ENCODE measurements at places on chromosomes 16 and 17.

GRCh38 chr16:3202903-3203539 lies 15.0 kb downstream of the OR1F1 start:
- DNase-seq = no peak

DNA sequence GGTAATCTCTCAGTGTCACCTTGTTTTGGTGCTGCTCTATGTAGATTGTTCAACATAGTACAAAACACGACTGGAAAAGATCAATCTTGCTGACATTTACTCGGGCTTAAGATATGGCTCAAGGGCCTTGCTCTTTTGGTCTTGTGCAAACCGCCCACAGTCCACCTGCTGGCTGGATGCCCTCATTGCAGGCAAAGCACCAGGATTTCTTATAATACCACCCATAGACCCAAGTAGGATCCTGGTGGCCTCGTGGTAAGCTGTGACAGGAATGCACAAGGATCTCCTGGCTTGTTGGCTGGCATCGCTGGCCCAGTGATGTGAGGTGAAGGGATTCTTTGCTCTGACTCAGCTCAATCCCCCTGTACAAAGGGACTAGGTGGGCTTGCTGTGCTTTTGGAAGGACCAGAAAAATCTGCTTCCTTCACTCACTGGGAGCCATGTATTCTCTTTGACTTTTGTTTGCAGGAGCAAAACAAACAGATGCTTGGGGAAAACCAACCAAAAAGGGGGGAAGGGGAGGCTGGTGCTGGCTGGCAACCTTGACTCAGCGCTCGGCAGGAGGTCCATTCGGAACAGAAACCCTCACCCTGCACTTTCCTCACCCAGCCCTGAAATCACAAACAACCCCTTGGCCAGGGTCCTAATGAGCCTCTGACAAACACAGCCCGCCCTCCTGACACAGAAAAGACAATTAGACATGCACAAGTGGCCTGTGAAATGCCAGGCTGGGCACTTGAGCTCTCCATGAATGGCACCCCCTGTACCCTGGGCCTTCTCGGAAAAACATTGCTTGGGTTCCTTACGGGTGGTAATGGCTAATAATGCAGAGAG lies 36.6 kb upstream of the MED9 start:
- DNase-seq = peak; percentile 59

DNA sequence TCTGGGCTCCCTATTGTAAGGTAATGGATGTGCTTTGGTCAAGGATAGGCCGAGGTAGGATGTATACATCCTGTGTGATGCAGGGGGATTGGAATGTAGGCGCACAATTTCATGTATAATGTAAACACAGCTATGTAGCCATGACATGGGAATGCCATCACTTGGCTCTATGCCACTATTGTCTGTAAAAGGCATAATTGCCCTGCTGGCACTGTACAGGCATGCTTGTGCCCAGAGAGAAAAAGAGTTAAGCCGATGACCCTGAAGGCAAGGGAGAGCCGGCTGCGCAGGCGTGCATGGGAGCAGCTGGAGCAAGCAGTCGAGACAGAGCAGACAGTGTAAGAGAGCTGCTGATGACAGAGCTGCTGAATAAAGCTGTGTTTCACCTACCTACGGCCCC lies 212.5 kb upstream of the CPHXL start:
- no peak for DNase-seq

- DNase-seq = no peak
These were observed 33.0 kb downstream of the FOXK2 start for GRCh38 chr17:82552580-82552979.

GRCh38 chr16:65739518-65739917 lies 617.7 kb upstream of the CDH11 start:
- DNase-seq = no peak

- no peak for DNase-seq
These were observed 817 bp downstream of the ITGB4 start for GRCh38 chr17:75722076-75722475.

DNA sequence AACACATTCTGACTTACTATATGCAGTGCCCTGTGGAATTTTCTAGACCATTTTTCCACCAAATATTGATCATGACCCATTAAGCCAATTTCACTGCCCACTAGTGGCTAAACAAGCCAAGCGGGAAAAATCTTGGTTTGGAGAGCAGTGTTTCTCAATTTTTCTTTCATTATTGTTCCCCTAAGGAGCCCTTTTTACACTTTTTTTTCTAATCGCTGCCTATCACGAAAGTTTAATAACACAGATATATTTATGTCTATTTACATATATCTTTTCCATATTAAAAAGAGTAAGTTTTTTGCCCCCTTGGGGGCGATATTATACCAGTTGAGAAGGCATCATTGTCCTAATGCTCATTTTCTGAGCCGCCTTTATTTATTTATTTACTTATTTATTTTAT lies 10.8 kb upstream of the TLCD3B start:
- peak; percentile 27 for DNase-seq

GRCh38 chr17:43611230-43611969 lies 50.3 kb downstream of the MEOX1 start:
- DNase-seq = no peak

- no peak for DNase-seq
These were observed 249.0 kb downstream of the BCAS3 start for GRCh38 chr17:60926466-60927183.

GRCh38 chr17:21458054-21458453 lies 81.9 kb downstream of the KCNJ12 start:
- no peak for DNase-seq

GRCh38 chr16:1277617-1278282 lies 21.9 kb downstream of the TPSD1 start:
- no peak for DNase-seq

DNA sequence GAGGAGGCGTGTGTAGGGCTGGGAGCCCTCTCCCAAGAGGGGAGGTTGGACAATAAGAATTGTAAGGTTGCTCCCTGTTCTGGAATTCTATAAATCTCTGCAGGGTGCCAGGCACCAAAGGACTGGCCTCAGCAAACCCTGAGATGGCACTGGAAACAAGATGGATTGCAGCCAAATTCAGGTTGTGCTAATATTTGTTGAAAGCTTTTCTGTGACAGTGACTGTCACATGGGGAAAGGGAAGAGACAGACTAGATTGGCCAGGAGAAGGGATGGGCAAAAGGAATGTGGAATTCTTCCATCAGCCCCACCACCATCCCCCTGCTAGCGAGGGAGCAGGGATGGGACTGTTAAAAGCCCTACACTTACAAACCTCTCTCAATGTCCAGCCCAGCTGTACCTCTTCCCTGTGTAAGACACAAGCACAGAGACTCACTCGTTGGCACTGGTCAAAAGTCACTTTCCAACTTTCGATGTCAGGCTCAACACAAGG lies 62.4 kb downstream of the SOX9 start:
- no peak for DNase-seq

GRCh38 chr17:40522250-40522960 lies 21.0 kb upstream of the TNS4 start:
- DNase-seq = no peak

DNA sequence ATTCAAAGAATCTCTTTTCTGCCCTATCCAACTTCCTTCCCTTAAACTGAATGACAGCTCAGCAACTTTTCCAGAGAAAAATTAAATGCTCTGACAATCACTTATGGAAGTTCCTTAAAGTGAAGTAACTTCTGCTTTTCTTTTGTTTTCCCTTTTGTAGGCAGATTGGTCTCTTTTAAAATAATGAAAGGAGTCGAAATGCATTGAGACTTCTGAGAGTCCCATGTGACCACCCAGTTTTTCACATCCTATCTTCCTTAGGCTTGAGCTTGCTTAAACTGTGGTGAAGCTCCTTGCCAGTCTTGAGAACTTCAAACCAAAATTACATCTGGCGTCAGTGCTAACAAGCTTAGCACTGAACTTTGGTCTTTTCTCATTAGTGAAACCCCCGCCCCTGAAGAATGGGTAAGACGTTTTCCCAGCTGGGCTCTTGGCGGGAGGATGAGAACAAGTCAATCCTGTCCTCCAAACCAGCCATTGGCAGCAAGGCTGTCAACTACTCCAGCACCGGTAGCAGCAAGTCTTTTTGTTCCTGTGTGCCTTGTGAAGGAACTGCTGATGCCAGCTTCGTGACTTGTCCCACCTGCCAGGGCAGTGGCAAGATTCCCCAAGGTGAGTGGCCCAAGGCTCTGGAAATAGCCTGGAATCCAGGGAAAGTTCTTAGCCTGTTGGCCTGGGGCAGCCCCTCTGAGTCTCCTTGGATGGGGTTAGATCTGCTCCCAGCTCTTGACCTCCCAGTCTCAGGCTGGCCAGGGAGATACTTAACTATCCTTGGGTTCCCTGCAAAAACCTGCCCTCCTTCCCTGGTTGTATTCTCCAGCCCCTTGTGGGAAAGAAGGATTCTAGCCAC lies 1.2 kb downstream of the TMEM106A start:
- DNase-seq = no peak

DNA sequence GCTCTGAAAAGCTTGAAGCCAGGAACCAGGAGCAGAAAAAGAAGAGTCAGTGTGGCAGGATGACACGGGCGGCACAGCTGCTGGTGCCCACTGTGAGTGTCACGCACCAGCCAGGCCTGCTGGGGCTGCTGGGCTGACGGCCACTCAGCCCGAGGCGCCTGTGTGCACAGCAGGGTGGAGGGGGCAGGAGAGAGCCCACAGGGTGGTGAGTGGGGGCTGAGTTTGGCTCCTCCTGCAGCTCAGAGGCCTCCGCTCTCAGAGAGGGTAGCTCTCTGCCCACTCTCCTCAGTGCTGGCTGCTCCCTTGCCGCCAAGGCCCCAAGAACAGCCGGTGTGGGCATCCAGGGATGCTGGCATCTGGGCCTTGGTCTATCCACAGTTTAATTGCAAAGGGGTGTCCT lies 59.6 kb downstream of the GSG1L start:
- no peak for DNase-seq

GRCh38 chr17:34672176-34672785 lies 92.9 kb downstream of the TMEM132E start:
- DNase-seq = no peak

GRCh38 chr16:24203675-24204074 lies 52.5 kb upstream of the CACNG3 start:
- DNase-seq = no peak

DNA sequence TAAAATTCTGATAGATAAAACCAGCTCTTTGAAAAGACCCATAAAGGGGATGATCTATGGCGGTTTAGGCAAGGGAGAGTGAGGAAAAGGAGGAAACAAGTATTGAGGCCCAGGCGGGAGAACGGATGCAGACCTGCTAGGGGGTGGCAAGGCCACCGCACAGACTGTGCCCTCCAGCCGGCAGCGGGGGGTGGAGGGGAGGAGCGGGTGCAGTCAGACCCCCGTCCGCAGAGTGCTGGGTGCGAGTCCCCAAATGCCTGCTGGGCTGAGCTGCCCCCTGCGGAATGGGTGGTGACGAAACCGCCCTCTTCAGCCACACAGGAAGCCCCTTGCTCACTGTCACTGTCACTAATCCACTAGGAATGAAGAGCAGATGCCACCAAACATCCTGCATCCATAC lies 46.0 kb downstream of the LMF1 start:
- no peak for DNase-seq

GRCh38 chr17:82447876-82448275 lies 2.7 kb downstream of the CYBC1 start:
- no peak for DNase-seq

DNA sequence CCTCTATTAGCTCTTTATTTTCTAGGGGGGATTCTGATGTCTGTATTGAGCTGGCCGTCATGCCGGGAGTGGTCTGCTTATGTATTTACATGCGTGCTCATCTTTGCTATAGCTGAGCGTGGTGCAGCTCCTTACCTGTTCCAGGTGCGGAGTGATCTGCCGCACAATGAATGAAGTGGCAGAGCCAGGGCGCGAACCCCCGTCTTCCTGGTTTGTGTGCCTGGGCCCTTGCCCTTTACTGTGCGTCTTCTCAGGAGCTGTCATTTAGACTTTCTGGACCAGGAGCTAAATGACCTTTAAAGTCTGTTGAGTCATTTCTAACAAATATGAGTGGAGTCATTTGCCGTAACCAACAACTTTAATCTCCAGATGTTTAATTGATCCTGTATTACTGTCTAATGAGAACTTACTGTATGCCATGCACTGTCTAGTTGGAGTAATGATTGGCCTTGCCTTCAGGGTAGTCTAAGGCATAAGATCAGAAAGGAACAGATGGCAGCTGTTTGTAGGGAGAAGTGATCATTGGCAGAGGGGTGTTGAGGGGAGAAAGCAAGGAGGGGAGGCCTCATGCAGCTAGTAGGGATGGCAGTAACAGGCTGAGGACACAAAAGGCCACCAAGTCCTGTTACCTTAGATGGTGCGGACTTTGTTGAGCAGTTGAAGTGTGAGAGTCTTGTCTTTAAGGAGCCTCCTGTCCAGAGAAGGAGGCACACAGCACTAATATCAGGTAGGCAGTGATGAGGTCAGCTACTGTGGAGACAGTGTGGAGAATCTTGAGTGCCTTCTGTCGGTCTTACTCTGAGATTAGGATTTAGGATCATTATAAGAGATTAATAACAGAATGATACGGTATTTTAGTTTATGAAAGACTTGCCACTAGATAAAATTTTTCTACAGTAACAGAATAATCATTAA lies 53.9 kb downstream of the USP10 start:
- DNase-seq = no peak

GRCh38 chr17:67718325-67718941 lies 697 bp downstream of the NOL11 start:
- DNase-seq = no peak

- no peak for DNase-seq
These were observed 47.6 kb downstream of the GOSR1 start for GRCh38 chr17:30524847-30525246.

- DNase-seq = no peak
These were observed 4.5 kb upstream of the SLC5A11 start for GRCh38 chr16:24841291-24841690.

- no peak for DNase-seq
These were observed 127.9 kb upstream of the CPHXL start for GRCh38 chr16:75854152-75854551.

GRCh38 chr17:55155856-55156560 lies 108.8 kb upstream of the HLF start:
- DNase-seq = no peak

DNA sequence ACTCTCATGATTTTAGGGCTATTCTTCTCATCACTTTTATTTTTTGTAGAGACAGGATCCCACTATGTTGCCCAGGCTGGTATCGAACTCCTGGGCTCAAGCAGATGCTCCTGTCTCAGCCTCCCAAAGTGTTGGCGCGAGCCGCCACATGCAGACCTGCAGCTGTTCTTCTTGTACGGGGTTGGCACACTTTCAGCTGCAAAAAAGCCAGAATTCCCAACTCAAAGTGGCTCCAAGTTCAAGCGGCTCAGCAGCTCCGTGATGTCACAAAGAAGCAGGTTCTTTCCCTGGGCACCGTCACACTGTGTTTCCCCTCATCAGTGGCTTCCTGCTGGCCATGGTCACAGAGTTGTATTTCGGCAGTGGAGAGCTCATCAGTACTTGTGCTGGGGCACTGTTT lies 6.7 kb upstream of the SBK1 start:
- DNase-seq = no peak

GRCh38 chr17:82948957-82949356 lies 109.1 kb upstream of the ZNF750 start:
- no peak for DNase-seq

- DNase-seq = no peak
These were observed 11.8 kb downstream of the METTL9 start for GRCh38 chr16:21611198-21611555.

DNA sequence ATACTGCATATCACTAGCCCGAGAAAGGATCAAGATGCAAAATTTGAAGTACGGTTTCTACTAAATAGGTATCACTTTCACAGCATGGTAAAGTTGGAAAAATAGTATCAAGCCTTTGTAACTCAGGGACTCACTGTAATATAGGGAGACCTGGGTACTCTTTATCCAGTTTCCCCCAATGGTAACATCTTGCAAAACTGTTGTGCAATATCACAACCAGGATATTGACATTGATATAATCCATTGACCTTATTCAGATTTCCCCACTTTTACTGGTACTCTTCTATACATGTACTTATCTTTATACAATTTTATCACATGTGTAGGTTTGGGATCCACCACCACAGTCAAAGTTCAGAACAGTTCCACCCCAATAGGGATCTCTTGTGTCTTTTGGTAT lies 20.4 kb upstream of the GINS3 start:
- DNase-seq = no peak
